PC-9 (cell line): ENCODE measurements at places on chromosomes 13 and 19.

- no peak for DNase-seq
Measured at GRCh38 chr19:1421218-1421957, 14.0 kb downstream of the DAZAP1 start.

- DNase-seq = no peak
Measured at GRCh38 chr13:90108547-90108946, 1238.9 kb upstream of the MIR17HG start.

DNA sequence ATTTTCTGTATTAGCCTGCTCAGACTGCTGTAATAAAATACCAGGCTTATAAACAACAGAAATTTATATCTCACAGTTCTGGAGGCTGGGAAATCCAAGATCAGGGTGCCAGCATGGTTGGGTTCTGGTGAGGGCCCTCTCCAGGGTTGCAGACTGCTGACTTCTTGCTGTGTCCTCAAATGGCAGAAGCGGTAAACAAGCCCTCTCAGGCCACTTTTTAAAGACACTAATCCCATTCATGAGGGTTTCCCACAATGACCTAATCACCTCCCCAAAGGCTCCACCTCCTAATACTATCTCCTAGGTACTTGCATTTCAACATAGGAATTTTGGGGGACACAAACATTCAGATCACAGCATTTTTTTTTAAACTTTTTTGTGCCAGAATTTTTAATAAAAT, 159.3 kb downstream of the PDS5B start:
- DNase-seq = no peak

DNA sequence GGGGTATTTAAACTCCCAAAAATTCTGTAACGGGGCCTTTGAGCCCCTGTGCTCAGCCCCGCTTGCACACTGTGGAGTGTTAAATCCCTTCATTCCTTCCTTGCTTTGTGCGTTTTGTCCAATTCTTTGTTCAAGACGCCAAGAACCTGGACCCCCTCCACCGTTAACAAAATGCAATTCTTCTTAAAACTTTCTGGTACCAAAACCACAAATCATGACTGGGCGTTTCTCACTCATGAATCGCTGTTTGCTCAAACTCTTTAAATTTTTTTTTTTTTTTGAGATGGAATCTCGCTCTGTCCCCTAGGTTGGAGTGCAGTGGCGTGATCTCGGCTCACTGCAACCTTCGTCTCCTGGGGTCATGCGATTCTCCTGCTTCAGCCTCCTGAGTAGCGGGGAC, 881 bp downstream of the ZNF20 start:
- DNase-seq = no peak

DNA sequence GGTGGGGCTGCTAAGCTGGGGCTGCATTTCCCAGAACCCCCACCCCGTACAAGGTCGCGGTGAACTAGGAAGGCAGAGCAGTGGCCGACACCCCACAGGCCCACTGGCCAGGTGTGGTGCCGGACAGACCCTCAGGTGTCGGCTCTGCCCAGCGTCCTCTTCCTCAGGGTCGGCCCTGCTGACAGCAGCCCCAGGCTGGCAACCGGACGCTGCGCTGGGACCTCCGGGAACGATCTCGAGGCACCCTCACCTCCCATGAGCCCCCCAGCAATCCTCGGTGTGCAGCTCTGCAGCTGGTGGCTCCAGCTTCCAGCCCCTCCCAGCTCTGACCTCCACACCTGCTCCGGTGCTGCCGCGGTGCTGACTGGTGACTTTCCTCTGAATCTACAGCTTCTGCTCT, 142.9 kb upstream of the SPACA7 start:
- DNase-seq = no peak

- DNase-seq = no peak
Measured at GRCh38 chr19:8506402-8506957, 4.0 kb upstream of the PRAM1 start.

DNA sequence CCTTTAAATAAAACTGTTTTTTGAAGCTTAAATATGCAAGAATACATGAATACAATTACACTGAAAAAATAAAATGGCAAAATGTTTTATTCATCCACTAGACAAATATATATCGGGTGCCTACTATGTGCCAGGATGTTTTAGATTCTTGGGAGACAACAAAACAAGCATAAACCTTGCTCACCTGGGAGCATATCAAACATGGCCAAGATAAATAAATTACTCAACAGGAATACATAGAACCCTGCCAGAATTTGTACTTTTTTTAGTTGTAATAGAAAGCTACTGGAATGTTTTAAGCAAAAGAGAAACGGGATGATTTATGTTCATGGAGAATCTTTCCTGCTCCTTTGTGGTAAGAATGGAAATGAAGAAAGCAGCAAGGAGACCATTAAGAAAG, 2358.5 kb upstream of the PCDH20 start:
- DNase-seq = no peak

DNA sequence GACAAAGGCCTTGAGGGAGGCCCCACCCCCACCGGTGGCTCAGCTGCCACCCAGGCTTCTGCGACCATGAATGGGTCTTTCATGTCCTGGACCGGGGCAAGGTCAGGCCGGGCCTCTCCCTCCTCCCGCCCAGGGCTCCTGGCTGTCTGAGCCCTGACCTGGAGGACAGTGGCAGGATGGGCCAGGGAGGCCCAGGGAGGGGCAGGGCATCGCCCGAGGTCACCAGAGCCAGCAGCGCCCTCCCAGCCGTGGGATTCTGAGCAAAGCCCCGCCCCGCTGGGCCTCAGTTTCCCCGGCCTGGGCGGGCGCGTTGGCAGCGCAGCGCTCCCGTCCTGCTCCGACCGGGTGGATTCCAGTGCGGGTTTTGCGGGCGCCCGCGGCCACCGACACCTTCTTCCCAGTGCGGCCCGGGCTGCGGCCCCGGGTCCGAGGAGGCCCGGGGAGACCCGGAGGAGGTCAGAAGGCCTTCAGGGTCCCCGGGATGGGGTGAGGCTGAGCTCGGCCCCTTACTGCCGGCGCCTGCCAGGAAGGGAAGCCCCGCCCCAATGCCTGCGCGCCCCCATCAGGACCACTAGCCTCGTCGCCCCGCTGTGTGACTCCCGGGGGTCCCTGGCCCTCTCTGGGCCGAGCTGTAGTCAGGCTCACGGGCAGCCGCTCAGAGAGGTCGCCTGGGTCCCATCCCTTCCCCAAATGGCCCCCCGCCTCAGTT, 24.6 kb upstream of the SEMA6B start:
- DNase-seq = no peak
